ENCODE measurements at places on chromosomes 4 and X.

DNA sequence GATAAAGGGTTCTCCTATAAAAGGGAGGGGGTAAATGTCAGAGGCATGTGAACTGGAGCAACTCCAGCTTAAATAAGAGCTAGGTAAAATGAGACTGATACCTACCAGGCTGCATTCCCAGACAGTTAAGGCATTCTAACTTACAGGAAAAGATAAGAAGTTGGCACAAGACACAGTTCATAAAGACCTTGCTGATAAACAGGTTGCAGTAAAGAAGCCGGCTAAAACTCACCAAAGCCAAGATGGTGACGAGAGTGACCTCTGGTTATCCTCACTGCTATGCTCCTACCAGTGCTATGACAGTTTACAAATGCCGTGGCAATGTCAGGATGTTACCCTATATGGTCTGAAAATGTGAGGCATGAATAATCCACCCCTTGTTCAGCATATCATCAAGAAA lies 13.1 kb upstream of the SULT1B1 start:
- DNase-seq: no peak

GRCh38 chrX:83416273-83416672 lies 91.8 kb upstream of the POU3F4 start:
- DNase-seq: no peak

DNA sequence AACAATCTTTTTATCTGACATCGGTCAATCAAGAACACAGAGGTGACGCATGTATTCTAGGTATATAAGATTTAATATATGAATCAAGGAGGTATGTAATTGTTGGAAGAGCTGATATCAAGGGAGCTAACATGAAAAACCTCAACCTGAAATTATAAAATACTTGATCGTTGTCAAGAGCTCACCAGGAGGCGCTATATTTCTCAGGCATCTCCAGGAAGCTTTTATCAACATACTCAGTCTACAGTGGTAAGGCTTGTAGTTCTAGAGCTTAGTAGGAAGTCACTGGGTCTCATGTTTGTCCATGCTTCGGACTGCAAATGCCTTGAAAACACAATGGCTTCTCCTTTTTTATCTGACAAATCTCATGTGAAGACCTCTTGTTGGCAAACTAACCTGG lies 156.1 kb downstream of the GRXCR1 start:
- DNase-seq: no peak

- no peak for DNase-seq
These were observed 4.7 kb downstream of the MTM1 start for GRCh38 chrX:150573106-150573505.

DNA sequence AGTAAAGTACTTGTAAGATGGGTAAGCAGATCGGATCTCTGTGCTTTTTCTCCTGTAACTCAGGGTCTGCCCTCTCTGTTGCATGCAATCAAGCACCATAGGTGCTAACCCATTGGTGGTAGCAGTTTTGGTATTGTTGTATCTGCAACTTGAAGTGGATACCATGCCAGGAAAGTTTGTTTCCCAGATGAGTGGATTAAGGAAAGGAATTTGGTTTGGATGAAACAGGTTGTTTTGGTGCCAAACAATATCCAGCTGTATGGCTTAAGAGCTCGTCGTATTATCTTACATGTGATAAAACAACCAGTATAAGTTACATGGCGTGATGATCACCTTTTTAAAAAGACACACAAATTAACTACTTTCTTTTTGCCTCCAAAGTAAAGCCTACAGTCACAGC lies 280.9 kb upstream of the TENM3 start:
- no peak for DNase-seq

DNA sequence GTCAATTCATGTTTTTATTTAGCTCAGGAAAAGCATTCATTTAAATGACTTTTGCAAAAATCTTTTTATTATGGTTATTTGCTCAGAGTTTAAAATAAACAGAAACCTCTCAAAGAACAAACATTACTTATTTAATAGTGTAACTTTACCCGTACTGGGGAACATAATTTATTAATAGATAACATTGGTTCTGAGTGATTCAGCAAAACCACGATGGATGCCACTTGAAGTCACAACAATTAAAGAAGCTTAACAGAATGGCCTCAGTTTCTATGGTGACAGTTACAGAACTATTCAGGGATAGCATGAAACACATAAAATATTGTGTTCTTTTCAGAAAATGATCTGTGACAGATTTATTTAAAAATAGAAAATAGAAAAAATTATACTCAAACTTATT lies 368.7 kb downstream of the CCSER1 start:
- DNase-seq: no peak

GRCh38 chrX:46707274-46707965 lies 51.5 kb downstream of the SLC9A7 start:
- DNase-seq: no peak

DNA sequence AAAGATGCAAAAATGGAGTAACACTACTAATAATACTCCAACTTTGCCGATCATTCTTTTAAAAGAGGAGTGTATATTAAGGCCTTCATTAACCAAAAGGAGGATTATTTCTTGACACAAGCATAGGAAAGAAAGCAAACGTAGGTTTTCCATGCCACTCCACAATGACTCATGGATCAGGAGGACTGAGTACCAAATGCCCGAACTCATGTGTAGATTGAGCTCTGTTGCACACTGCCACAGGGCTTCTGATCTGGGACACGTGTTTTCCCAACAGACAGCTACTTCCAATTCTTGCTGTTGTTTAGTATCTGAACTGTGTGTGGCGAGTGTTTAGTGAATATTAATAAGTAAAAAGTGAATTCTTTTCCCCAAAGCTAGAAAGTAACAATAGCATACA lies 131.2 kb downstream of the LDB2 start:
- DNase-seq: no peak

DNA sequence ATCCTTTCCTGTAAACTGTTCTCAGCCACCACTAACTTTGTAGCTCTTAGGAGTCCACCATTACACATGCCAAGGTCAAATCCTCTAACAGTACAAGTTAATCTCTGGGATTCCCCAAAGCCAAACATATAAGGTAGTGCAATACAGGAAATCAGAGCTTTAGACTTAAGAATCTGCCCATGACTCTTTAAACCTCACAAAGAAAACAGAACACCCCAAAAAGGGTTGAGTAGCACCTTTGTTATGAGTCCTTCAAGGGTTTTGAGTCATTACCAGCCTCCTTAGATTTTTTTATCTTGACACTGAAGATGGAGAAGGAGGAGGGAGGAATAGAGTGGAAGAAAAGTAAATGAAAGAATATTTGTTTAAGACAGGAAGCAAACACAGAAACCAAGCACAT lies 243.9 kb upstream of the SPANXN1 start:
- DNase-seq: no peak

DNA sequence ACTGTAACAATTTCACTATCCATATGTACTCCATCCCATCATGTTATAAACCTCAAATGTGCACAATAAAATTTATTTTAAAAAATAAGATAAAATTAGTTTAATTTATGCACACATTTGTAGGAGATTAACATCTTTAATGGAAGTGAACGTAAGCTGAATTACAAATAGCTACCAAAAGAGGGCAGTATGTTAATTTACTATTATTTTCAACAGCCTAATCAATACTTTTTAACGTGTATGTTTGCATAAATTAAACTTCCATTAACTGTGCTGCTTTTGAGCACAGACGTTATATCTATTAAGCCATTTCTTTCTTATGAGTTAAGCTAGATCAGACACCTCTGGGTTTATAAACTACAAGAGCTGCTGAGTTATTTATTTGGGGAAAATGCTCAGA lies 56.5 kb upstream of the PHKA2 start:
- DNase-seq: no peak

GRCh38 chr4:15907430-15907829 lies 31.1 kb downstream of the FGFBP1 start:
- no peak for DNase-seq

GRCh38 chr4:56505269-56506130 lies at the start of gene ARL9:
Gene ARL9 (plus strand): TSS chr4:56505791. CDS start chr4:56505863, 72 bp downstream.
- peak; percentile 78 for DNase-seq

DNA sequence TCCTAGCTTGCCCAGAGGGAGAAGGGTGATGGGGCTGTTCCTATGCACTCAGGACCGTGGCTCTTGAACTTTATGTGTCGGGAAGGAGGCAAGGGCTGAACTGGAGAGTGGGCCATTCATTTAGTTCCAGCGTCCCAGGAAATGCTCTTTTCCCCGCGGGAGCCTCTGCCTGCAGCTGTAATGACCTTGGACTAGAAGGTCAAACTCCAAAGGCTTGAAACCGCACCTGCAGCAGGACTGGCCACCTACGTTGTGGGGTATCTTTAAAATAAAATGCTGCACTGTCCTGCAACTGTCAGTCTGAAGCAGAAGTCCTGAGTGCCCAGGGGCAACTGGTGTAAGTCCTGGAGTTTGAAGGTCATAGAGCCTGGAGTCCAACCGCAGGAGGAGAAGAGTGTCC lies 61.5 kb upstream of the LSM6 start:
- DNase-seq: no peak
